GM12878 (cell line): ENCODE measurements at places on chromosomes 11 and 22. TPM values are rescaled to one million over a fixed set of nuclear protein-coding genes. Genes with fewer than 3 reads are reported as not detected.
A peak's percentile ranks its signal among the peaks of the same experiment; 100 is the strongest.

DNA sequence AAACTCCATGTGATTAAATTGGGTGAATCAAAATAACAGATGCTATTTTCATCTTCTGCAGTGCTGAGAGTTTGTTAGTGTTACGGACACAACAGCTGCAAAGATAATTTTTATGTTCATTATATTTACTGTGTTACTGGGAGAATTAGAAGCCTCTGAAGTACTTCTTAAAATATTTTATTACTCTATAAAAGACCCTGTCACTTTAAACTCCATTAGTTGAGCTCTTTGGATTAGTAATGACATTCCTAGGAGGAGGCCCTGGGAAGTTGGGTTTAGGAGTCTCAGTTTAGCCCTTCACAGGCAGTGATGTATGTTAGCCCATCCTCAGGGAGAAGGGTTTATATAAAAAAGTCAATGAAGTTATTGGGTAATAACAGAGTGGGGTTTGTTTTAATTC, 596.7 kb downstream of the JRKL start:
- no peaks in the 10 kb centered on the region for H3K4me1 ChIP-seq
- no peaks in the 10 kb centered on the region for H3K36me3 ChIP-seq
- no peaks in the 10 kb centered on the region for H3K27me3 ChIP-seq
- DNase-seq, result no peak

Gene GPR83
- total RNA-seq, result 0.11 TPM in 1 of 2 replicates, not detected in the other

- H3K4me3 ChIP-seq, result no peak overlapping the region
- H3K27ac ChIP-seq, result no peak overlapping the region
- no peaks in the 10 kb centered on the region for H3K27me3 ChIP-seq
- no peaks in the 10 kb centered on the region for H3K36me3 ChIP-seq
Measured at GRCh38 chr22:37279331-37280181, 2.8 kb upstream of the CYTH4 start.

- peaks cover 1% of the 10 kb centered on the region for H3K27me3 ChIP-seq
- H3K27ac ChIP-seq, result no peak overlapping the region
- no peaks in the 10 kb centered on the region for H3K4me1 ChIP-seq
Measured at GRCh38 chr11:131178596-131178995, 191.8 kb upstream of the NTM start.

- DNase-seq, result no peak
- no peaks in the 10 kb centered on the region; the same call in 1 of the 2 replicates for H3K36me3 ChIP-seq
- no peak overlapping the region for H3K4me3 ChIP-seq
- no peak overlapping the region for H3K27ac ChIP-seq
- H3K27me3 ChIP-seq, result no peaks in the 10 kb centered on the region
Measured at GRCh38 chr22:30408388-30409102, 11.7 kb downstream of the SEC14L2 start.

- H3K36me3 ChIP-seq, result no peaks in the 10 kb centered on the region
- no peaks in the 10 kb centered on the region for H3K27me3 ChIP-seq
- H3K4me1 ChIP-seq, result peaks cover 46% of the 10 kb centered on the region
- no peak overlapping the region for H3K27ac ChIP-seq
Measured at GRCh38 chr11:19430346-19430745, 189.6 kb upstream of the E2F8 start.

Gene SLC7A4
- 0.11 and 0.21 TPM in 2 replicates for total RNA-seq

Gene BTG4
- not detected in 2 replicates for total RNA-seq

- no peak overlapping the region for H3K4me3 ChIP-seq
- peaks cover 3% of the 10 kb centered on the region; the same call in 1 of the 2 replicates for H3K27me3 ChIP-seq
- H3K4me1 ChIP-seq, result no peaks in the 10 kb centered on the region
- DNase-seq, result no peak
Measured at GRCh38 chr11:45568049-45568448, 97.4 kb downstream of the CHST1 start.

- no peaks in the 10 kb centered on the region for H3K4me1 ChIP-seq
- no peaks in the 10 kb centered on the region for H3K27me3 ChIP-seq
Measured at GRCh38 chr22:39181778-39182177, 29.3 kb upstream of the CBX7 start.

Gene MAPK1
- total RNA-seq, result 102 and 105 TPM in 2 replicates

Gene VSIG10L2
- total RNA-seq, result not detected in 2 replicates

- H3K27me3 ChIP-seq, result peaks cover 7% of the 10 kb centered on the region
- DNase-seq, result no peak
- H3K4me1 ChIP-seq, result no peaks in the 10 kb centered on the region; the same call in 1 of the 2 replicates
- no peak overlapping the region for H3K27ac ChIP-seq
Measured at GRCh38 chr11:20154381-20154780, 5.9 kb downstream of the DBX1 start.

Gene CABP4
- 0.41 and 0.69 TPM in 2 replicates for total RNA-seq

GRCh38 chr11:20111871-20112270, 48.4 kb downstream of the DBX1 start:
- no peaks in the 10 kb centered on the region for H3K27me3 ChIP-seq
- H3K27ac ChIP-seq, result no peak overlapping the region
- H3K4me1 ChIP-seq, result no peaks in the 10 kb centered on the region; the same call in 1 of the 2 replicates
- H3K4me3 ChIP-seq, result no peak overlapping the region
- DNase-seq, result no peak
- H3K36me3 ChIP-seq, result no peaks in the 10 kb centered on the region

DNA sequence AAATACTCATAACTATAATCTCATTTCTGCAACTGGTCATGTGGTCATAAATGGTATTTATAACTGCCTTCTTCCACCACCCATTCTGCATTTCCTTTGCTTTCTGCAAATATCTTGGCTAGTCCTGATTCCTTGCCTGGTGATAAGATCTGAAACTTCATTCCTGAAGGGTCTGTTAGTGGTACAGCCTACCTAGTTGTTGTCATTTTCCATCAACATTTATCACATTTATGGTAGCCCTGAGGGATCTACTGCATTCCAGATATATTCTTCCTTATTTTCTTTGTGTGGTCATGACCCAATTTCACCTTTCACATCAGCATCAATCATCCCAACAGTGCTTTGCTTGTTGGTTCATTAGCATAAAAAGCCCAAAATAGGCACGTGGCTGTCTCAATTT, 50.1 kb downstream of the DDX6 start:
- no peaks in the 10 kb centered on the region for H3K36me3 ChIP-seq
- H3K27ac ChIP-seq, result no peak overlapping the region
- H3K4me3 ChIP-seq, result no peak overlapping the region
- H3K4me1 ChIP-seq, result no peaks in the 10 kb centered on the region
- no peak for DNase-seq
- H3K27me3 ChIP-seq, result no peaks in the 10 kb centered on the region

Gene C11orf42
- total RNA-seq, result not detected in 2 replicates

Gene MRPL48
- 42.2 and 50.6 TPM in 2 replicates for total RNA-seq

- no peaks in the 10 kb centered on the region for H3K4me1 ChIP-seq
- H3K36me3 ChIP-seq, result no peaks in the 10 kb centered on the region
- no peak overlapping the region for H3K4me3 ChIP-seq
Measured at GRCh38 chr11:60625262-60625661, 74.2 kb upstream of the MS4A8 start.

DNA sequence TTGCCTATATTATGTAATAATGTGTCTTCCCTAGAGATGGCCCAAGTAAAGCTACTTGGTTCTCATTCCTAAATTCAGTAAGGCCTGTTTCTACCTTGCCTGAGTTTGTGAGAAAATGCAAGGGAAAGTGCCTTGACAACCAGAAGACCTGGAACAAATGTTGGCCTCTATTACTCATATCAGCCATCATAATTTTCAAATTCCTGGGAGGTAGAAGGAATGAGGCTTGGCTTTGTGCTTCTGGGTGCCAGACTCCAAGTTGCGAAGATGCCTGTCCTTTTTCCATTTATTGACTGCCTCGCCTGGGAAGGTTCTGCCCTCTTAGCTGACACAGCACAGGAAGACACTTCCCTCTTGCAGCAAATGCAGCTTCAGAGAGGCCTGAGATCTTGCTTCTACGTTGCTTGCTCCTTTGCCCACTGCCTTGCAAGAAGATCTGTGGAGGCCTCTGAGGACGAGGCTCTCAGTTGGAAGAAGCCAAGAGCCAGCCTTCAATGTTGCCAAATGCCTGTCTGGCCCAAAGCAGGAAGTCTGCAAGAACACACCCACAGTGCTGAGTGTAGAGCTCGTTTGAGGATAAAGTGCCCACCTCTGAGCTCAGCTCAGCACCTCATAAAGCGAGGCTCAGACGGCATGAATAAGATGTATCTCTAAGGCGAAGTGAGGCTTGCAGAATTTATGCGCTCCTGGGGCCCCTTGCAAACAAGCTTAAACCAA, 120.1 kb downstream of the GALNT18 start:
- H3K27ac ChIP-seq, result no peak overlapping the region
- no peaks in the 10 kb centered on the region; the same call in 1 of the 2 replicates for H3K36me3 ChIP-seq
- no peak for DNase-seq
- no peak overlapping the region for H3K4me3 ChIP-seq
- H3K27me3 ChIP-seq, result no peaks in the 10 kb centered on the region

Gene INS
- total RNA-seq, result not detected in 2 replicates

DNA sequence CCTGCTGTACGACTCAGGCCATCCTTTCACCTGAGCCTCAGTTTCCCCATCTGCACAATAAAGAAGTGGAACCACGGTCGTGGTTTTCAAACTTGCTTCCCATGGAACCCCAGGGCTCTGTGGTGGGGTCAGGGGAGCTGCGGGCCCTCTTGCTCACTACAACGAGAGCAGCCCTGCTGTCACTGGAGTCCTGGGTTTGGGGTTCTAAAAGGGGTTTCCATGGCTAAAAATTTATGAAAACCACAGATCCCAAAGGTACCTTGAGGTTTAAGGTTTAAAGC, 45.4 kb upstream of the CARS1 start:
- no peaks in the 10 kb centered on the region for H3K36me3 ChIP-seq
- no peak overlapping the region for H3K27ac ChIP-seq
- no peaks in the 10 kb centered on the region for H3K4me1 ChIP-seq

- no peak overlapping the region for H3K4me3 ChIP-seq
- H3K36me3 ChIP-seq, result peaks cover 6% of the 10 kb centered on the region
- no peak for DNase-seq
- no peak overlapping the region for H3K27ac ChIP-seq
- H3K27me3 ChIP-seq, result no peaks in the 10 kb centered on the region
Measured at GRCh38 chr11:16750417-16750816, 12.0 kb downstream of the C11orf58 start.

DNA sequence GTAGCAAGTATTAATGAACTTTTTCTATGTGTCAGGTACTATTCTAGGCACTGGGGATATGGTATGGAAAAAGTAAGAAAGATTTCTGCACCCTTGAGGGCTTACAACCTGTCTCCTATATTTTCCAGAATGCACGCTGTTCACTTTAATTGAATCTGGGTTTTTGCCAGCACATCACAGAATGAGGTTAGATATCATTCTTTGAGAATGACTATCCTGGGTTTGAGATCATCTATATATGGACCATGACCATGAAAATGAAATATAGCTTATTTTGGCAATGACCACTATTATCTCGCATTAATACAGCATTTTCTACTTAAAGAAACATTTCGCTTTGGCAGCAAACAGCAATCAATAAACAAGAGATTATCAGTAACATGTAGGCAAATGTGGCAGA, 46.9 kb downstream of the C11orf71 start:
- no peaks in the 10 kb centered on the region for H3K4me1 ChIP-seq
- no peaks in the 10 kb centered on the region for H3K36me3 ChIP-seq
- no peak for DNase-seq
- no peak overlapping the region for H3K4me3 ChIP-seq
- no peak overlapping the region for H3K27ac ChIP-seq
- H3K27me3 ChIP-seq, result peaks cover 2% of the 10 kb centered on the region

GRCh38 chr11:11044137-11044855, 186.4 kb upstream of the ZBED5 start:
- H3K4me3 ChIP-seq, result no peak overlapping the region
- no peaks in the 10 kb centered on the region for H3K4me1 ChIP-seq
- DNase-seq, result no peak
- no peaks in the 10 kb centered on the region for H3K27me3 ChIP-seq
- no peak overlapping the region for H3K27ac ChIP-seq

Gene NRXN2
- 0.29 and 0.74 TPM in 2 replicates for total RNA-seq

Gene APOL5
- not detected in 2 replicates for total RNA-seq

- no peaks in the 10 kb centered on the region for H3K36me3 ChIP-seq
- no peaks in the 10 kb centered on the region for H3K27me3 ChIP-seq
- no peak for DNase-seq
- no peak overlapping the region for H3K4me3 ChIP-seq
Measured at GRCh38 chr22:37254209-37254866, 10.3 kb upstream of the RAC2 start.

Gene TRIM48
- total RNA-seq, result not detected in 2 replicates

Gene RAB3IL1
- total RNA-seq, result 0.11 TPM in 1 of 2 replicates, not detected in the other

- H3K27ac ChIP-seq, result 0 out of 2 replicates have a peak overlapping the region, but pooled peaks have one; percentile 40
- no peaks in the 10 kb centered on the region for H3K27me3 ChIP-seq
- peaks cover 21% of the 10 kb centered on the region for H3K4me1 ChIP-seq
- peak overlapping the region; percentile 43; the same call in 1 of the 2 replicates for H3K4me3 ChIP-seq
Measured at GRCh38 chr11:85109141-85109540, 518.0 kb downstream of the DLG2 start.

Gene NDUFS8
- total RNA-seq, result 169 and 176 TPM in 2 replicates

Gene TIMP3
- total RNA-seq, result 0.40 and 0.74 TPM in 2 replicates

- H3K4me3 ChIP-seq, result no peak overlapping the region
- DNase-seq, result no peak
- peaks cover 7% of the 10 kb centered on the region; the same call in 1 of the 2 replicates for H3K4me1 ChIP-seq
- no peaks in the 10 kb centered on the region for H3K36me3 ChIP-seq
- H3K27me3 ChIP-seq, result no peaks in the 10 kb centered on the region
- H3K27ac ChIP-seq, result no peak overlapping the region
Measured at GRCh38 chr11:96106645-96107044, 182.7 kb upstream of the MTMR2 start.

Gene EIF4G2
- 833 and 857 TPM in 2 replicates for total RNA-seq

- no peak for DNase-seq
- H3K4me3 ChIP-seq, result peak overlapping the region; percentile 97
- H3K27ac ChIP-seq, result peak overlapping the region; percentile 67
- H3K4me1 ChIP-seq, result peaks cover 30% of the 10 kb centered on the region
- H3K27me3 ChIP-seq, result no peaks in the 10 kb centered on the region
- no peaks in the 10 kb centered on the region for H3K36me3 ChIP-seq
Measured at GRCh38 chr11:118928870-118929500, 3.3 kb upstream of the BCL9L start.

Gene LARGE1
- 41.4 and 45.1 TPM in 2 replicates for total RNA-seq

Gene OR8D4
- total RNA-seq, result not detected in 2 replicates

GRCh38 chr11:19323502-19323901, 82.8 kb upstream of the E2F8 start:
- H3K27me3 ChIP-seq, result no peaks in the 10 kb centered on the region
- no peak overlapping the region for H3K27ac ChIP-seq
- DNase-seq, result no peak
- no peaks in the 10 kb centered on the region for H3K36me3 ChIP-seq
- H3K4me3 ChIP-seq, result no peak overlapping the region

DNA sequence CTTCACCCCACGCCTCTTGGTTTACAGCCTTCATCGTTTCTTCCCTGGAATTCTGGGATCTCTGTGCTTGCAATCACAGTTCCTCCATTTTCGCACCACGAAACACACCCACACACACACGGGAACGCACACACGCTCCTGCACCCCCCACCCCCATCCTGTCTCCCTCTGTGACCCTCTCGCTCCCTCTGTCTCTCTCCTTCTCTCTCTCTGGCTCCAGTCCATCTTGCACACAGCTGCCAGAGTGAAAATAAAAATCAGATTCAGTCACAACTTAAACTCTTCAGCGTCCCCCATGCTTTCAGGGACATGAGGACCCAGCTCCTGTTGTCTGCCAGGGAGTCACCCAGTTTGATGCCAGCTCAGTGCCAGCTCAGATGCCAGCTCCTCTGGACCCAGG, 3.0 kb downstream of the GAL start:
- no peaks in the 10 kb centered on the region for H3K4me1 ChIP-seq
- no peak overlapping the region for H3K27ac ChIP-seq
- H3K27me3 ChIP-seq, result peaks cover 11% of the 10 kb centered on the region
- H3K4me3 ChIP-seq, result no peak overlapping the region
